ENCODE measurements at places on chromosomes 7 and 10.
A peak's percentile ranks its signal among the peaks of the same experiment; 100 is the strongest.

- no peak for DNase-seq
Observed at GRCh38 chr10:129441372-129442009, 25.6 kb upstream of the MGMT start.

GRCh38 chr10:35458500-35459448 lies 122.5 kb downstream of the CCNY start:
- no peak for DNase-seq

GRCh38 chr7:23490357-23491135 lies 20.3 kb upstream of the IGF2BP3 start:
- DNase-seq = peak; percentile 39

- no peak for DNase-seq
Observed at GRCh38 chr10:49053053-49053997, 62.0 kb downstream of the VSTM4 start.

DNA sequence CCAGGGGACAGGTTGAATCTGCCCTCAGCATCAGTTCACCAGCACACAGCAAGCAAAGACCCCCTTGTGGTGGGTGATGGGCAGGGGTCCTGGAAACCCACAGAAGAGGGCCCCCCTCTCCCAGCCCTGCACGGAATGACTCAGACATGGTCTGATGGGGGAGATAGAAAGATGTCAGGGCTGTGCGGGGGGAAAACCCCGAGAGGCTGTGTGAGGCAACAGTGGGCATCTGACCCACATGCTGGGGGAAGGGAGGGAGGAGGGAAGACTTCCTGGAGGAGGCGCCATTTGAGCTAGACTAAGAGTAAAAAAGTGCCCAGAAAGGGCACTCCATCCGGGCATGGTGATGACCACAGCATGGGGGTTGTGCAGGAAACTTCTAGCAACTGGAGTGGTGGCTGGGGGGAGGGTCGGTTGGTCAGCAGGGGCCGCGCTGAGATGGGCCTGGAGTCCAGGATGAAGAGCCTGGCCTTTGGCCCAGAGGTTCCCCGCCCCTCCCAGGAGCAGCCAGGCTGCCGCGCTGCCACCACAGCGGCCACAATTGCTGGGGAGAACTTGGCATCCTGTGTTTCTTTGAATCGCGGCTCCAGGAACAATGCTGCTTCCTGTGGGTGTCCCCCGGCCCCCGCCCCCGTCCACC lies 2.5 kb downstream of the LFNG start:
- DNase-seq = no peak

DNA sequence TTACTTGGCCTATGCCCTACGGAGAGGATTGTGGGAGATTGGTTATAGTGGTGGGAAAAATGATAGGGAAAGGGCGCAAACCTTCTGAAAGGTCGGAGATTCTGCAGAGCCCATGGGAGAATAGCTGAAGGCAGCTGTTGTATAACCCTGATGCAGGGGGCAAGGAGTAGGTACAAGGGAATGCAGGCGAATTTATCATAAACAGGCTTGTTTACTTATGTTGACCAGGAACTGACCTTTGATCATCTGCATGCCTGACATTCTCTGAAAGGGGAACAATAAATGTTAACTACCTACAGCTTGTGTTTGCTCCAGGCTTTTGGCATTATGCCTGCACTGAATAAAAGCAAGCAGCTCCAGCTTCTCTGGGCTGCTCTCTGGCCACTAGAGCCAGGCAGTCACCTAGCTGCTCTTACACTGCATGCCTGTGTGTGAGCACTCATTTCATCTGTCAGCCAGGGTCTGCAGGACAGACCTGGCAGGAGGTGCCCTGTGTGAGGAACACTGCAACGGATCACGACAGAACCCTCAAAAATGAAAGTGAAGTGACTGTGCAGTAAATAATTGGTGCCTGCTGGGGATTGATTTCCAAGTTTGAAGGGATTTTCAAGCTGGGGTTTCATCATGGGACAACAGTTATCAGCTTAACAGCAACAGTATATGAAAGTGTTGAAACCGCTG lies 31.1 kb upstream of the ABCA13 start:
- peak; percentile 10 for DNase-seq

DNA sequence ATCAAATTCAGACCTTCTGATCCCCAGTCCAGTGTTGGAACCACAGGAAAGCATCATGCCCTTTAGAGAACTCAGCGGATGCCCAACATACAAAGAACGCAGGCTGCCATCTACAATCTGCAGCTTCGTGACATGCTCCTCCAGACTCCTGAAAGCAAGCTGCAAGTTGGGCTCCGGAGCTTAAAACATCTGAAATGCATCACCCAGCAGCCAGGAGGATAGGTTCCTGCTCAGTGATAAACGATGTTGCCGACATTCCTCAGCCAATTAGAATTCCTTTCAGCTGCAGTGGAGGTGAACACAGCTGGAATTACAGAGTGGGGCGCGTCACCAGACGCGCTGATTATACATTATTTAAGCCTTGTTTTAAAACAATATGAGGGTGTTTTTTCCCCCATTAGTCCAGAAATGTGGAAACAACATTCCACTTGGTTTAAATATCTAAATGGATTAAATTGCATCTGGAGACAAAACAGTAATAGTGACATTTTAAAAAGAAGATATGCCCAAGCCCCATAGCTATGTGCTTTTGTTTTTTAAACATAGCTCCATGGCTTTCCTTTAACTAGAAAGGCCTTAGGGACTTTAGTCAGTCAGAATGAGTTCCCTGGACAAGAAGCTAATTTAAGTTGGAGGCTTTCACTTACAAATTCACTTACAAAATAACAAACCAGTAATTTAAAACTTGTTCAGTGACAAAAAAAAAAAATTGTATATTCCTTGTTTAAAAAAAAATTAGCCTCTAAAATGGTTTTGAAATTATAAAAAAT lies 6.3 kb downstream of the SMURF1 start:
- peak; percentile 76 for DNase-seq

DNA sequence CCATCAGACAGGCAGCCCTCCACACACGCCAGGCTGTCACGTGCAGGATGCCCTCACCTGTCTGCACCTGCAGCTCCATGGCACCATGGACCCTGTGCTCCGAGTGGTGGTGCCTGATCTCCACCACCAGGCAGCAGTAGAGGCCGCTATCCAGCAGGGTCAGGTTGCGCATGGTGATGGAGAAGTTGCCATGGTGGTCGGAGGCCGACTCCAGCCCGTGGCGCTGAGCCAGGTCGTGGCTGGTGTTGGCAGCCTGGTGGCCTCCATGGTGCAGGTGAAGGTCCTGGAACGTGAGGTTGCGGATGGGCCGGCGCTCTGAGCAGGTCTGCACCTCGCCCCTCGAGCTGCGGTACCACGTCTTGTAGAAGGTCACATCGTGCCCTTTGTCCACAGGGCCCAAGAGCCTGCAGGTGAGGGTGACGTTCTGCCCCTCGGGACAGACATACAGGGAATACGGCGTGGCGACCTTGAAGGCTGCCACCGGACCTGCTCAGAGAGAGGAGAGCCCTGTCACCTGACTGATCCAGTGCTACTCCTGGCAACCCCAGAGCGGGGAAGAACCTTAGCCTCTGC lies 11.7 kb downstream of the VSIR start:
- no peak for DNase-seq

GRCh38 chr7:108136191-108136688 lies 6.1 kb upstream of the LAMB4 start:
- DNase-seq = no peak

GRCh38 chr7:41256186-41256945 lies 446.5 kb downstream of the INHBA start:
- DNase-seq = no peak

GRCh38 chr7:55005241-55005851 lies 13.5 kb upstream of the EGFR start:
- DNase-seq = no peak

GRCh38 chr10:131211559-131211958 lies 100.0 kb downstream of the TCERG1L start:
- no peak for DNase-seq

GRCh38 chr7:106658316-106659165 lies 2.4 kb downstream of the CCDC71L start:
- no peak for DNase-seq

GRCh38 chr7:125563964-125564529 lies 634.4 kb upstream of the POT1 start:
- DNase-seq = no peak

DNA sequence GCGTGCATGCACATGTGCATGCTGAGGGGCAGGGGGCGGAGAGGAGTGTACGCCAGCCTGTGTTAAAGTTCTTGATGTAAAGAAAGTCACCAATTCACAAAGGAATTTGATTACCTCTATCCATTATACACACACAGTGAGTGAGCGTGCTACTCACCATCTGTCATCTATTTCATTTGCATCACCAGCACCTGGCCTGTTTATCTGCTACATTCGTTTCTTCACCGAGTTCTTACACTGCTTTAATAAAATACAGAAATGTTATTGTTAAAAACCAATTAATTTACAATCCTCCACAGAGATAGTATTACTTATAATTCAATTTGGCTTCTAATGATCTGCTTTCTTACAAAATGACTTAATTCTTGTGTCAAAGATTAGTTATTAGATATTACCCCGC lies 32.6 kb downstream of the NEUROD6 start:
- DNase-seq = no peak

DNA sequence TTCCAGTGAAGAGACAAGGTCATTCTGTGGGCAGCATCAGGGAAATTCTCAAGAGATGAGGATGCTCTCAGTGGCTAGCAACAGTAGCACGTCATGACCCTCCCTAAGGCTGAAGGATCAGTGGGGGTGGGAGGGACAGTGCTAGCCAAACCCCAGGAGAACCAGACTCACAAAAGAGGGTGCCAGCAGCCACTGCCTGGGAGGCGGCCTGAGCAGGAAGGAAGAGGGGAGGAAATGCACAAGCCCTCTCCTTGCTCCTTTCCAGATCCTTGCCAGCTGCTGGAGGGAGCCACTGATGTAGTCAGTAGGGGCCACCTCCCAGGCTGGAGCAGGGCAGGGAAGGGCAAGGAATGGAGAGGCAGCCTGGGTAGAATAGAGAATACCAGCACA lies 302.7 kb downstream of the RPS24 start:
- DNase-seq = peak; percentile 91

DNA sequence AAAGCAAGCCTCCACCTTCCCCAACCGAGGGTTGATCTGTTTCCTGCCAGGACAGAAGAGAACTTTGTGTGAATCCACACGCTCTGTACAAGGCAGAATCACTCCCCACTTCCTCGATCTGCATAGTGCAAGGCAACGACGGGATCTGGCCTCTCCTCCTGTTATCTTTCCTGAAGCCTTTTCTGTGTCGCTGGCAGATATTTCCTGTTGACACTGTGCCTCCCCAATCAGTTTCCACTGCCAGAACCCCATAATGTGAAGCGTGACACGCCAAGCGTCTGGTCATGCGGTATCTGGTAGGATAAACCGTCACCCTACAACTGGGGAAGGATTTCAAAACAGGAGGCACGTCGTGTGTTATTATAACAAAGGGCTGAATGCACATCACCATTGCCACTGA lies 57.2 kb downstream of the FAM171A1 start:
- DNase-seq = no peak

GRCh38 chr7:37832194-37832593 lies 16.2 kb upstream of the NME8 start:
- DNase-seq = no peak

- peak; percentile 1 for DNase-seq
Observed at GRCh38 chr7:14380881-14381280, 391.4 kb upstream of the ETV1 start.

DNA sequence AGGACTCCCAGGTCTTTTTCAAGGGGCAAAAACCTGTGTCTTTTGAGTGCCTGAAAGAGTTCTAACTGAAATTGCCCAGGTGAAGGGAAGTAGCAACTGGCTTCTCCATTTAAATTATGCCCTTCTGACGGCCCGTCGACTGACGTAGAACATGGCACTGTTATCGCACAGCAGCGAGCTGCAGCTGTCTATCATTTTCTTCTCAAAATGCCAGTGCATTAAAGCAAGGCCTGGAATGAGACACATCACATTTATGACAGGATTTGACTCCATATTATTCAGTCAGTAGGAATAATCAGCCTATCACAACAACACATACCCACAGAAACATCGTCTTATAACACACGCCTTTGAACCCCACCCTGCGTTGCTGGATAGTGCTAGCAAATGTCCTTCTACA lies 69.7 kb downstream of the CELF2 start:
- no peak for DNase-seq

- DNase-seq = peak; percentile 79
Observed at GRCh38 chr7:143013893-143014292, 13.0 kb downstream of the OR9A2 start.
